ENCODE measurements at places on chromosomes 2 and 18.

DNA sequence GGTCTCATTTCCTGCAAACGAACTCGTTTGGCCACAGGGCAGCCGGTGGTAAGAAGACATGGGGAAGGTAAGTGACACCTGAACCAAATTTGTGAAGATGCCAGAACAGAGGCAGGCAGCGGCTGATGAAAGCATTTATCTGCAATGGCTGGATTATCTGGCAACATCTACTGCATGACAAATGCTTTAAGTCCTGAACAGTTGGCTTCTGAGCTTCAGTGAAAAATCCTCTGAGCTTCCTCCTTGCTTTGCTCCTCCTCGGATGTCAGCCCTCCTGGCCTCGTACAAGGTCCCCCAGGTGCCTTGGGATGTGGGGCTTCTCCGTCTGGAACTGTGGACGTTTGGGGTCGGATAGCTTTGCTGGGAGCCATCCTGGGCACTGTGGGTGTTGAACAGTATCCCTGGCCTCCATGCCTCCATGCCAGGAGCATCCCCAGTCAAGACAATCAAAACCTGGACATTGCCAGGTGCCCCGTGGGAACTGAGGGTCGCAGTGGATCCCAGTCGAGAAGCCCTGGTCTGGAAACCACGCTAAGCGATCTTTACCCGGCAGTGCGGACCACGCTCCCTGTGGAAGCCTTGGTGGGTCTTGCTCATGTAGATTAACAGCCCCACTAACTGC lies 49.3 kb downstream of the KCNG2 start:
- no peak for DNase-seq

- DNase-seq = no peak
Measured at GRCh38 chr2:55518841-55519165, 715 bp upstream of the CFAP36 start.

DNA sequence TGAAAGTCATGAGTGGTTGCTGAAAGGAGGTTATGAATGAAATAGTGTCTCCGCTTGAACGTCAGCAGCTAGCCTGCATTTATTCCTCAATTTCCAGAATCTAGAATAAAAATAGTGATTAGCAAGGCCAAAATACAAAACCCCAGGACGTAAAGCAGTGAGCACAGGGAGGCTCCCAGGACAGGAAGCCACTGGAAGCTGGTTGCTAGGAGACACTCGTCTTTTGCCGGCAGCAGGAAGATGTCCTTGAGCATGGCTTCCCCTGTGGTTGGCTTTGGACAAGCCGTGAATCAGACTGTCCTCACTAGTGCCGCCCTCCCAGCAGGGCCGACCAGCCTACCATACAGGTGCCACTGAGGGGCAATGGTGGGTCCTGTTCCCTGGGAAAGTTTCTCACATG lies 374.4 kb downstream of the MTX2 start:
- DNase-seq = no peak

- no peak for DNase-seq
Measured at GRCh38 chr2:69723791-69724190, 18.1 kb upstream of the ANXA4 start.

GRCh38 chr18:27668158-27668557 lies 483.1 kb upstream of the CHST9 start:
- DNase-seq = no peak

- no peak for DNase-seq
Measured at GRCh38 chr18:59008302-59008974, 131.2 kb upstream of the SEC11C start.

DNA sequence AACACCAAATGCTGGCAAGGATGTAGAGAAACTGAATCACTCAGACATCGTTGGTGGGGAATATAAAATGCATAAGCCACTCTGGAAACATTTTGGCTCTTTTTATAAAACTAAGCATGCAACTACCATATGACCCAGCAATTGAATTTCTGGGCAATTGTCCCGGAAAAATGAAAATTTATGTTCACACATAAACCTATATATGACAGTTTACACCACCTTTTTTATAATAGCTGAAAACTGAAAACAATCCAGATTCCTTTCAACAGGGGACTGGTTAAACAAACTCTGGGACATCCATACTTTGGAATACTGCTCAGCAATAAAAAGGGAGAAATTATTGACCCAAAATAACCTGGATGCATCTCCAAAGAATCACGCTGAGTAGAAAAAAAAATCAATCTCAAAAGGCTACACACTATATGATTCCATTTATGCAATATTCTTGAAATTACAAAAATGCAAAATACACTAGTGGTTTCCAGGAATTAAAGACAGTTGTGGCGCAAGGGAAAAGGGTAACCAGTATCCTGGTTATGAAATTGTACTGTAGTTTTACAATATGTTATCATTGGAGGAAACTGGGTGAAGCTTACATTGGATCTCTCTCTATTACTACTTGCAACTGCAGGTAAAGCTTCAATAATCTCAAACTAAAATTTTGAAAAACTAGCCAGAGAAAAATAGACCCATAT lies 130.2 kb upstream of the PID1 start:
- DNase-seq = no peak

DNA sequence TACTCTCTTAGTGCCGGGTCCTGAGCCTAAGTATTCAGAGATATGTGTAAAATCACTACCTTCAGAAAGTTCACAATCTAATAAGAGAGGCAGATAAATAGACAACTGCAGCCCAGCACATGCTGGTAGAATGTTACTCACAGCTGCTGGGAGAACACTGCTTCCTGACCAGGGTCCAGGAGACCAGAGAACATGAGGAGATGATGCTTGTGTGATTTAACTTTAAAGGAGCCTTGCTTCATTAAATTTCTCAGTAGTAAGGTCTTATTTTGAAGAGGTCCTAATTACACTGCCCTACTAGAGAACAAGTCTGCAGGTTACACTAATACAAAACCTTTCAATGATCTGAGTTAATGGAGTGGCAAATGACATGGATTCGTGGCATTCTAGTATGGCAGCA lies 209.9 kb upstream of the TRIB2 start:
- no peak for DNase-seq

GRCh38 chr2:238731961-238732360 lies 115.9 kb upstream of the TWIST2 start:
- no peak for DNase-seq
